Fibroblast of lung (primary cell): ENCODE measurements at places on chromosomes 12 and 14.
A peak's percentile ranks its signal among the peaks of the same experiment; 100 is the strongest.

DNA sequence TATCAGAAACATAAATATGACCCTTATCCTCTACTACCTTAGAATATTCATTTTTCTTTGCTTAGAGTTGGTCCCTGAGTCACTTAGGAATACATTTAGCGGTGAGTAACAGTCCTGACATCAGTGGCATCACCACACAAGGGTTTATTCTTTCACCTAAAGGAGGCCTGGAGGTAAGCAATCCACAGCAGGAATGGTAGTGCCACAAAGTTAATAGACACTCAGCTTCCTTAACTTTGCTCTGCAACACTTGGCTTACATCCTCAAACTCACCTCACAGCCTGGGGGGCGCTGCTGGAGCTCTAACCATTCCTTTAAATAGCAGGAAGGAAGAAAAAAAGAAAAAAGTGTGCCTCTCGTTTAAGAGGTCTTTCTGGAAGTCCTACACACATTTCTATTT, 29.1 kb downstream of the BBOF1 start:
- no peak overlapping the region for H3K4me3 ChIP-seq
- no peak for DNase-seq
- H3K27ac ChIP-seq = no peak overlapping the region

- no peak overlapping the region for H3K4me3 ChIP-seq
- no peaks in the 10 kb centered on the region for H3K4me1 ChIP-seq
- H3K27me3 ChIP-seq = no peaks in the 10 kb centered on the region
- DNase-seq = no peak
These were observed 13.1 kb downstream of the GRIN2B start for GRCh38 chr12:13968281-13968680.

- H3K4me1 ChIP-seq = no peaks in the 10 kb centered on the region
- H3K36me3 ChIP-seq = no peaks in the 10 kb centered on the region
- DNase-seq = no peak
- no peak overlapping the region for H3K4me3 ChIP-seq
- H3K27me3 ChIP-seq = no peaks in the 10 kb centered on the region
These were observed 43.1 kb upstream of the DICER1 start for GRCh38 chr14:95200404-95200803.

DNA sequence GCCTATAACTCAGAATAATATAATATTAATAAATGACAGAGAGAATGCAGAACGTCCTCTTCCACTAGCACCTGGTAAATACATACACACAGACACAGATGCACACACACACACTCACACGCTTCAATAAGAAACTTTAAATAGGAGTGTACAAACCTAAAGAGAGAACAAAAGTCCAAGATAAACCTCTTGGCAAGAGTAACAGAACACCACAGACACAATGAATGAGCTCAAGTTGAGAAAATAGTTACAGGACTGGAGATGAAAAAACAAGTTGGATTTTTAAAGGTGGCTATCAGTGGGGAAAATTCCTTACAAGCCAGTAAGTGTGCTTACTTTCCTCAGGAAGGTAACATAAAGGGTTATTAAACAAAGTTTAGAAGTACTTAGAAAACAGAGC, 35.2 kb downstream of the CRY1 start:
- no peak overlapping the region for H3K27ac ChIP-seq
- H3K4me1 ChIP-seq = no peaks in the 10 kb centered on the region
- no peaks in the 10 kb centered on the region for H3K27me3 ChIP-seq
- DNase-seq = peak; percentile 10

GRCh38 chr14:24095271-24096068, 1.4 kb downstream of the PCK2 start:
- peaks cover 2% of the 10 kb centered on the region for H3K36me3 ChIP-seq
- peak overlapping the region; percentile 66 for H3K4me3 ChIP-seq
- peak overlapping the region; percentile 64 for H3K27ac ChIP-seq
- no peak for DNase-seq

DNA sequence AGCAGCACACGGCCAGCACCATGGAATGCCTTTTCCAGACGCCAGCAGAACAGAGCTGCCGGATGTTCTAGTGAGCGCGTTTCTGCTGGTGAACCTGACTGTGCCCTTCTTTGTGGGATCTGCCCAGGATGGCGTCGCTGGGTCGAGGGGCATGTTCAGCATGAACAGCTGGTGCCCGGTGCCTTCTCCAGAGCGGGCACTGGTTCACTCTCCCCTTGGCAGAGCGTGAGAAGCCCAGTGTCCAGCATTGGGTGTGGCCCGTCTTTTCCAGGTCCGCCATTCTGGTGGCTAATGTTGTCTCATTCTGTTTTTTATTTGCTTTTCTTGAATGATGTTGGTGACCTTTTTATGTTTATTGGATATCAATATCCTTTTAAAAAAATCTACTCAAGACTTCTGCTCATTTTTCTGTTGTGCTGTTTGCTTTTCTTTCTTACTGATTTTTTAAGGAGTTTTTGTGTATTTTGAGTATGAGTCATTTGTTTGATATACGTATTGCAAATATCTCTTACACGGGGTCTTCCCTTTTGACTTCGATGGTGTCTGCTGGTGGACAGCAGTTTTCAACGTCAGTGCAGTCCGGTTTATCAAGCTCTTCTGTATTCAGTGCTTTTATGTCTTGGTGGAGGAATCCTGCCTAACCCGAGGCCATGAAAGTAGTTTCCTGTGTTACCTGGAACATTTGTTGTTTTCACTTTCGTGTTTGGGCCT, 74.3 kb downstream of the ADGRD1 start:
- no peaks in the 10 kb centered on the region for H3K4me1 ChIP-seq
- no peak overlapping the region for H3K27ac ChIP-seq
- no peaks in the 10 kb centered on the region for H3K36me3 ChIP-seq
